Lower lobe of right lung (tissue), 2 donors: ENCODE measurements at places on chromosomes 11 and 22.
A peak's percentile ranks its signal among the peaks of the same experiment; 100 is the strongest.

- DNase-seq = no peak
Measured at GRCh38 chr11:46808799-46809431, 37.2 kb downstream of the CKAP5 start.

- no peak for DNase-seq
Measured at GRCh38 chr11:124788521-124788920, 11.7 kb downstream of the MSANTD2 start.

- no peak for DNase-seq
Measured at GRCh38 chr11:118142081-118142480, 10.5 kb downstream of the SCN4B start.

DNA sequence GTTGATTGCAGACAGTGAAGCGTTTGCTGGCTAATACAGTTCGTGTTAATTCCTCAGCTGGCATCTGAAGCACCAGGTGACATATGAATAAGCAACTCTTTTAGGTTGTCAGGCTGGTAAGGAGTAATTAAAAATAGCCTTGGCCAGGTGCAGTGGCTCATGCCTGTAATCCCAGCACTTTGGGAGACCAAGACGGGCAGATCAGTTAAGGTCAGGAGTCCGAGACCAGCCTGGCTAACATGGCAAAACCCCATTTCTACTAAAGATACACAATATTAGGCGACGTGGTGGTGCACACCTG, 74.9 kb downstream of the CECR2 start:
- DNase-seq = no peak

DNA sequence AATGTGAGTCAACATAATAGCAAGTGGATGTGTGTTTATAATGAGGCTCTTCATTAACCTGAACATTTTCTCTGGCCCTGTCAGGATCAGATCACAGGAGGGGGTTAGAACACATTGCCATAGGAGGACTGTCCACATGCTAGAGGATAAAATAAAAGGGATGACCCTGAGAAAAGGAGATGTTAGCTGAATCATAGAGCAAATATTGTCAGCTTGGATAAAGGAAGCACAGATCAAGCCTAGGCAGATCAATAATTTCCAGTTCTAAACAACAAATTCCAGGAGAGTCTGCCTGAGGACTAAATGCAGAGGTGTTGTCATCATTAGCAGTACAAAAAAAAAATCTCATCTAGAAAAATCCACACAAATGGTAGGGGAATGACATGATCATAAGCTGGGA, 337.9 kb downstream of the LRRC4C start:
- no peak for DNase-seq

DNA sequence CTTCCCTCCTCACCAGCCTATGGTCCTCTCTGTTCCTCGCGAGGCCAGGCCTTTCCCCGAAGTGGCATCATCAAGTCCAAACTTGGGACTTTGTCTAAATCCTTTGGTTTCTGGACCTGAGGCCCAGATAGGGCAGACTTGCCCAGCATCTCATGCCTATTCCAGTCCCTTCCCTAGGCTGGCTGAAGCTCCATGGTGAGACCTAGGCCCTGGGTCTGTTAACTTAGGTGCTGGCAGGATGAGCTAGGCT, 11.5 kb downstream of the RELA start:
- DNase-seq = no peak

DNA sequence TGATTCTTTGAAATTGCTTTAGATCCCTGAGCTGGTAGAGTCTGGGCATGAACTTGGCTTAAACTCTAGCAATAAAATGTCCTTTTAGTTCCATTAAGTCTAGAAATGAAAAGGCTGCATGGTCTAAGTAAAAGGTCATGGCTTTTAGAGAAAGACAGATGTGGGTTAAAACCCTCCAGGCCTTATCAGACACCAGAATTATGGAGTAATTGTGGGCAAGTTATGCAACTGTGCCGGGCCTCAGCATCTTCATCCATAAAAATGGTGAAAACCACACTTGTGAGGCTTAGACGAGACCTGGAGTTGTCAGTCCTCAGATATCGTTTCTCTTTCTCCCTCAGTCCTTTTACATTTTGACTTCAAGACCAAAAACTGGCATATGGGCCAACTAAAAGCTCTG, 597.9 kb upstream of the KIRREL3 start:
- no peak for DNase-seq

- DNase-seq = no peak
Measured at GRCh38 chr11:17734418-17734911, at the start of gene KCNC1. Gene KCNC1, plus strand, starts transcription at chr11:17734781. Its CDS starts 1,222 bp downstream, at chr11:17736003.

GRCh38 chr22:39349506-39349966, 255 bp upstream of the SYNGR1 start:
- peak; percentile 48 for DNase-seq

GRCh38 chr11:87213444-87213843, 175.7 kb downstream of the TMEM135 start:
- DNase-seq = no peak

DNA sequence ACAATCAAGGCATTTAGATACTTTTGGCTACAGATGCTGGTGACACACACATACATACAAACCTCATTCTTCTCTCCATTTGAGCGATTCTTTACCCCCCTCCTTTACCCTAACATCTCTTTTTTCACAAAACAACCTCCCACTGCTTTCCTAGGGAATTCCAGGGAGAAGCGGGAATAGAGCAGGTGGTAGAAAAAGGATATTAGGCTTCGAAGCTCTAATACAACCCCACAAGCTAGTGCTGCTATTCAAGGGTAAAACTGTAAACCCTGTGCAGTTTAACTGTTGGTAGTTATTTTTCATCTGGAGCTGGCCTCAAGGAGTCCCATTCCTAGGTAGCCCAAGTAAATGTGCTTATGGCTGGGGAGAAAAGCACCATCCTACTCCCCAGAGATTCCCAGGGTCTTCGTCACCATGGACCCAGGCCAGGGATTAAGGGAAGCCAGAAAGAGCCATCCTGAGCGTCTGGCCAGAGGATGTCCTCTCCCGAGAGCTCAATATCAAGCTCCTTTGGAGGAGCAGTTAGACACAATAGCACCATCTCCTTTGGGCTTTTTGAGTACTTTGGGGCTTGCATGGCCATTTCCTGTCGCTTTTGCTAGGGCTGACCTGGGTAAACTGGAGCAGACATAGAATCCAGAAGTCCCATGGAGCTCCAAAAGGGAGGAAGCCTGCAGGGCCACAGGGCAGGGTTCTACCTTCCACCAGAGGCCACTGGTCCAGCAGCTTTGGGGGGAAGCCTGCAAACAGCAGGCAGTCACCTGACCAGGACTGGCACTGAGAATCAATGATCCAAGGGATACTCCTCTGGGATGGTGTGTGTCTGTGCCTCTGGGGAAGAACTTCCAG, 3.1 kb downstream of the MAML2 start:
- DNase-seq = no peak

DNA sequence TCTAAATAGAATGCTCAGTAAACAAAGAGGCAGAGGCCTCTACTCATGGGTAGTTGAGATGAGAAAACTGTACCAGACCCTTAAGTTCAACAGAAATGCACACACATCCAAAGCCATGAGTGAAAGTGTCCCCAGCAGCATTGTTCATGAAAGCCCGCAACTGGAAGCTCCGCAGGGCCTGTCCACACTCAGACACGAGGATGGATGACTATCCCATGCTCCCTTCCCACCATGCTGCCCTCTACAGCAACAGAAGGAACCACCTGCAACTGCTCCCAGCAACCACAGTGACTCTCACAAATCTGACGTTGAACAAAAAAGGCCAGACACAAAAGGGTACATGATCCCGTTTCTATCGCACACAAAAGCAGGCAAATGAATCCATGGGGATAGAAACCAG, 76.9 kb upstream of the ANO1 start:
- no peak for DNase-seq

- DNase-seq = no peak
Measured at GRCh38 chr11:83502041-83502440, 215.9 kb upstream of the CCDC90B start.

DNA sequence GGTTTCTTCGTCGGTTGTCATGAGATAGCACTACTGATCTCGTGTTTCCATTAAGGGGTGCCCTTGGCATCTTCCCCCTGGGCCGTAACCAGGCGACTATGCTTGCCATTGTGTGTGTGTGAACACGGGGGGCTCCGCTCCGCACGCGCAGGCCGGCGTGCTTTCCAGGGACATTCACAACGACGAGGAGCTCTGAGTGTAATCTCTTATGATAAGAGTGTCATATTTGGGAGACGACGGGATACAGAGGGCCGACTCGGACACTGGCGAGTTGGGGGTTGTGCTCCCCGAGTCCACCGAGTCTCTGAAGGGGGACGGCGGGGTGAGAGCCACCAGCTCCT, 170.9 kb upstream of the CTSC start:
- DNase-seq = no peak

DNA sequence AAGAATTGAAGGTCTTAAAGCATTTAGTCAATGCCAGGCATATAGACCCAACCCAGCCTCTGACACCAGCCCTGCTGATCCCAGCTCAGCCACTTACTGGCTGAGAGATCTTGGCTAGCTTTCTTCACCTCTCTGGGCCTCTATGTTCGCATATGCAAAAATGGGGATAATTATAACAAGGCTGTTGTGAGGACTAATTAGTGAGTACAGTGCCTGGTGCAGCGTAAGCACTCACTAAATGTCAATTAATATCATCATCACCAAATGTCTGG, 10.5 kb downstream of the CHST1 start:
- DNase-seq = peak; percentile 7

DNA sequence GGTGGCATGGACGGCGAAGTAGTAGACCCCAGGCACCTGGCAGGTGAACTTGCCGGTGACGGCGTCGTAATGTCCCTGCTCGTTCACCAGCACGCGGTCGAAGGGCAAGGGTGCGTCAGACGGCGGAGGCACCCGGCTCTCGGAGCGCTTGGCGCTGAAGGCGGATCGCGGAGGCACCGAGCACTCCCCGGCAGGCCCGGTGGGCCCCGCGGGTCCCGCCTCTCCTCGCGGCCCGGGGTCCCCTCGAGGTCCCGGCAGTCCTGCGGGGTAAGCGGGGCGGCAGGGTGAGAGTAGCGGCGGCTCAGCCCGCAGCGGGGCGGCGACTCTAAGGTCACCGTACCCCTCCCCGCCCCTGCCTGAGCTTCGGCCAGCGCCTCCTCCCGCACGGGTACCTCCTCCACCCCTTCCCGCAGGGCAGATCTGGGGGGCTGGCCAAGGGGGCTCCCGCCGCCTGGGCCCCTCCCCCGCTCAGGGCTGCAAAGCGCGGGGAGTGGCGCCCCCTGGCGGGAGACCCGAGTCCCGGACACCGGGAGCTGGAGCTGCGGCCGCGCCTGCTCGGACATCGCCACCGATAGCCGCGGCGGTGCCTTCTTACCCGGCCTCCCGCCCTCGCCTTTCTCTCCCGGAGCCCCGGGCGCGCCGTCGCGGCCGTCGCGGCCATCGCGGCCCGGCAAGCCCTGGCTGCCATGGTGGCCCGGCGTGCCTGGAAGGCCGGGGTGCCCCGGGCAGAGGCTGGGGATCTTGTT, 921 bp downstream of the C1QTNF5 start:
- DNase-seq = peak; percentile 81

- DNase-seq = no peak
Measured at GRCh38 chr11:109963101-109963500, 130.1 kb upstream of the ZC3H12C start.

GRCh38 chr11:21511835-21512440, 680.9 kb upstream of the ANO5 start:
- DNase-seq = peak; percentile 69

GRCh38 chr11:49221112-49221511, 12.7 kb upstream of the FOLH1 start:
- DNase-seq = no peak

- DNase-seq = no peak
Measured at GRCh38 chr11:73536961-73537360, 61.0 kb downstream of the FAM168A start.

DNA sequence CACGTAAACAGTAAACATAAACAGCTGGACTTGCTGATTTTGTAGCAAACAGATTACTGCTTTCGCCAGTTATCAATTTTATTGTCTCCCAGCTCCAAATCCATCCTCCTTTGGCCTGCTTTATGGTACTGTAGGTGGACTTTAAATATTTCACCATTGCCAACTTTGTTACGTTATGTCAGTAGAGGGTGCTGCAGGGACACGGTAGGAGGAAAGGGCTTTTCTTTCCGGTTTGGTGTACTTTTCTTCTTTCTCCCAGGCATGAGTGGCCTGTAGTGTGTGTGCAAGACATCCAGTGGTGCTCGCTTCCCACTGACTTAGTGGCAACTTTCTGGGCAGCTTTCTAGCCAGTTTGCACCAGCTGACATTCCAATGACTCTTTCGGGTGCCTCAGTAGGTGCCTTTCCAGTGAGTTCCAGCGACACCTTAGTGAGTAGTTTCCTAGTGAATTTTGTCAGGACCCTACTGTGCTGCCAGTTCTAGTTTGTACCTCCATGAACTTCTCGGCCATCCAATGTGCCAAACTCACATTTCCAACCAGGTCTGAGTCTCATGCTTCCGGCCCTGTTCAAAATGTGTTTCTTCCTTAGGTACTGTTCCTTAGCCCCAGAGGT, 267.6 kb upstream of the TENM4 start:
- DNase-seq = no peak

DNA sequence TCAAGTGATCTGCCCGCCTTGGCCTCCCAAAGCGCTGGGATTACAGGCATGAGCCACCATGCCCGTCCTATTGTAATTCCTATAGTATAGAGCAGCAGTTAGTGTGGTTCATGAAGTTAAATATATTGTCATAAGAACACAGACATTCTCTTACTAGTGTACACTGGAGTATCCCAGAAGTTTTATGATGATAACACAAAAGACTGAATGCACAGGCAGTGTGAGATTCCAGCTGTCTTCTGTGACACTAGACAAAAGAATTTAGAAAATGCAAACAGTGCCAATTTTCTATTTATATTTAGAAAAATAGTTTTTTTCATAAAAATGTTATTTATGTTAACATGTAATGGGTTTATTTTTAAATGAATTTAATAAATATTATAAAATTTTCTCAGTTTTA, 39.4 kb upstream of the RBX1 start:
- no peak for DNase-seq

GRCh38 chr11:111193924-111194490, 51.5 kb upstream of the POU2AF2 start:
- no peak for DNase-seq

GRCh38 chr22:26406118-26406517, 22.9 kb upstream of the ASPHD2 start:
- no peak for DNase-seq

GRCh38 chr11:72833811-72834493, 19.7 kb downstream of the ATG16L2 start:
- no peak for DNase-seq

- DNase-seq = no peak
Measured at GRCh38 chr11:8167796-8168195, 1.0 kb downstream of the RIC3 start.
